ENCODE measurements at places on chromosomes 13 and 19.

DNA sequence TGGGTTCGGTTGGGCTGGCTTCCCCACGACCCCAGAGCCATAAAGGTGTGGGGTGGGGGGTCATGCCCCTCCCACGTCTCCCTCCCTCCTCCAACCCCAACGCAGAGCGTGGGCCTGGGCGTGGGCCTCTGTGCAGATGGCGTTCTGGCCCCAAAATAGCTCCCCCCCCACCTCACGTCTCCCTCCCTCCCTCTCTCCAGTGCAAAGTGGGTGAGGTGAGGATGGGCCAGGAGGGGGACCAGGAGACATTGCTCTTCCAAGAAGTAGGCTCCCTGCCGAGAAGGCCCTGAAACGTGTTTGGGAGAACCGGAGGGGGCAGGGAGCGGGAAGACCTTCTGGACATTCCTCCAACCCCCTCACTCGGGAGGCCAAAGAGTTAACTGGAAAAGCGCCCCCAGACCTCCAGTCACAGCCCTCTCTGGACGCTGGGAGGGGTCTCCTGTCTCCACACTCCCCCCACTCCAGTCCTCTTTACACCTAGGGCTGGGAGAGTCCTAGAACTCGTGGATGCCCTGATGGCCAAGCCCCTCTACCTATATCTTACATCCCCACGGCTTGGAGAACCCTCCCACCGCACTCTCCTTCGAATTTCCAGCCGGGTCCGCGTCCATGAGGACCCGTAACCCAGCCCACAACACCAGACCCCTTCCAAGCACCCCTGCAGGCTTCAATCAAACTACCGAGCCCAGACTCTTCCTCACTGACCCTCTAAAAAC is 855 bp downstream of the UNC13A start:
- DNase-seq: no peak

GRCh38 chr13:94753327-94753726 is 41.0 kb upstream of the SOX21 start:
- DNase-seq: no peak

- no peak for DNase-seq
These were observed 11.2 kb upstream of the PROZ start for GRCh38 chr13:113147206-113147605.

DNA sequence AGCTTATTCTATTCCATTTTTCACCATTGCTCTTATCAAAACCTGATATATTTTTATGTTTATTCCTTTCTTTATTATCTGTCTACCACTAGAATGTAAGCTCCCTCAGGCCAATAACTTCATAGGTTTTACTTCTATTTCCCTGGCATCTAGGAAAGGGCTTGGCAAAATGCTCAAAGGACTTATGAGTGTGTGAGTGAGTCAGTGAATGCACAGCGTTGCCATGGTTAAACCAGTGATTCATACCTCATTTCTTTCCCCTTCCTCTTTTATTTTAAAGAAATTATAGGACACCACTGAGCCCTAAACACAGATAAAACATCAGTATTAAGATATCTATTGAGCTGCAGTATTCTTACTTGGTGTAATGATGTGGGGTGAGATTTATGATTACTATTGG is 162.1 kb downstream of the GPC6 start:
- DNase-seq: no peak

GRCh38 chr13:41490371-41491015 is 33.1 kb downstream of the RGCC start:
- DNase-seq: no peak

GRCh38 chr13:31697290-31697689 is 42.0 kb upstream of the RXFP2 start:
- DNase-seq: no peak

DNA sequence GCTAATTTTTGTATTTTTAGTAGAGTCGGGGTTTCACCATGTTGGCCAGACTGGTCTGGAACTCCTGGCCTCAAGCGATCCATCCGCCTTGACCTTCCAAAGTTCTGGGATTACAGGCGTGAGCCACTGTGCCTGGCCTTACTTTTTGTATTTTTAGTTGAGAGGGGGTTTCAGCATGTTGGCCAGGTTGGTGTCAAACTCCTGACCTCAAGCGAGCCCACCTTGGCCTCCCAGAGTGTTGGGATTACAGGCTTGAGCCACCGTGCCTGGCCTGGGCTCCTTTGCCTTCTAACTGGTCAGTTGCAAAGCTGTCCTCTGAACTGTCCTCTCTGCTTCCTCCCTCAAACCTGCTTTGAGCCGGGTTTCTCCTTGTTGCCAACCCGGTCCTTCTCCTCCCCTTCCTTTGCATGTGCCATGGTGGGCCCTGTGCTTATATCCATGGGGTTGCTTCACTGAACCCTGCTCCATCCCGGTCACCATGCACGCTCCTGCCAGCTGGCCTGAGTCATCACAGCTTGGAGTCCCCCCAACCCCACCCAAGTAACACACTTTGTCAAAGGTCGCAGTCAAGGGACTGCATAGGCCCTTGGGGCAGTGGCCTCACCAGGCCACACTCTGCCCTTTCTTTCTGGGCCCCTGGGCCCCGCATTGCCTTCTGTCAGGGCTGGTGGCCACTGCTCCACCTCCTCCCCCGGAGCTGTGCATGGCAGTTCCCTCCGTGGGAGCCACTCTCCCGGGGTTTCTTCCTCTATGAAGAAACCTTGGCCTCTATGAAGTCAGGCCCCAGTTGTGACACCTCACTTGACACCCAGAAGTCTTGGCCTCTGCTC is 21.2 kb downstream of the WTIP start:
- DNase-seq: no peak
